ENCODE measurements at places on chromosomes 13 and 19.

GRCh38 chr13:66703597-66703996, 526.5 kb downstream of the PCDH9 start:
- H3K36me3 ChIP-seq: no peaks in the 10 kb centered on the region
- H3K4me3 ChIP-seq: no peak overlapping the region
- H3K27ac ChIP-seq: no peak overlapping the region
- no peaks in the 10 kb centered on the region for H3K27me3 ChIP-seq
- DNase-seq: no peak
- H3K4me1 ChIP-seq: no peaks in the 10 kb centered on the region

DNA sequence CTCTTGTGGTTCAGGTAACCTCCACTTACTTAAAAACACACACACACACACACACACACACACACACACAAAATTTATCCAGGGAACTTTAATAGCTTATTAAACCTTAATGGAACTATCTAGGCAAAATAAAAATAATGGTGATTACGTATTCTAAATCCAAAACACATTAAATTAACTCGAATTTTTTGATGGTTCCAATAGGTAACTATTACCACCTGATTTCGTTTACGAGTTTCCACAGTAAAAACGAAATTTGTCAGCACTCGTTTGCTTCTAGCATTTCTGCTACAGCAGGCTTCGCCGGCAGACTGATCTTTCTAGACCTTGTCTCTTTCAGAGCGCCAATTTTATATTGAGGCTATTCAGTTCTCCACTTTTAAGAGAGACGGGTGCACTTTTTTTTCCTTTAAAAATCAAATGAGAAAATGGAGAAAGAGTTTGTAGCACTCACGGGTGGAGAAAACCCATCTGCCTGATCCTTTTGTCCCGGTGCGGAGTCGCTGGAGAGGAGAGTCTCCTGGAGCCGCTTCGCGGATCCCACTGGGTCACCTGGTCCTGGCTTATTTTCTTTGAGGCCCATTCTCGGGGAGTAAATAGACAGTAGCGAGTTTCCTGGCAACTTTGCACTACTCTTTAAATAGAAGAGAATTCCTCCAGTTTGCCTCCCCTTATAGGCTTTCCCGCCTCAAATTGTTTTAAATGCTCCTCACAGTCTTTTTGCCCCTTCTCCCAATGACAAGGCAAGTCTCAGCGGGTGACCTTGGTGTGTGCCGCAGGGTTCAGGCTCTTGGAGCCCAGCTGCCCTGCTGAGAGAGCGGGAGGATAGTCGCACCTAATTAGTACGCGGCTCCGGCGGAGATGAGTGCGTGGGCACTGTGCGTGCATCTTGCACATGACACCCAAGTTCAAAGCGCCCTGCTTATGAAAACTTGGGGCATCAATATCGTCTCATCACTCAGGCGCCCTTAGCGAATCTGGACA, 117.0 kb downstream of the KCNRG start:
- H3K4me1 ChIP-seq: peaks cover 33% of the 10 kb centered on the region
- no peak overlapping the region for H3K4me3 ChIP-seq
- H3K36me3 ChIP-seq: no peaks in the 10 kb centered on the region
- no peak for DNase-seq
- H3K27me3 ChIP-seq: peaks cover 32% of the 10 kb centered on the region
- no peak overlapping the region for H3K27ac ChIP-seq

DNA sequence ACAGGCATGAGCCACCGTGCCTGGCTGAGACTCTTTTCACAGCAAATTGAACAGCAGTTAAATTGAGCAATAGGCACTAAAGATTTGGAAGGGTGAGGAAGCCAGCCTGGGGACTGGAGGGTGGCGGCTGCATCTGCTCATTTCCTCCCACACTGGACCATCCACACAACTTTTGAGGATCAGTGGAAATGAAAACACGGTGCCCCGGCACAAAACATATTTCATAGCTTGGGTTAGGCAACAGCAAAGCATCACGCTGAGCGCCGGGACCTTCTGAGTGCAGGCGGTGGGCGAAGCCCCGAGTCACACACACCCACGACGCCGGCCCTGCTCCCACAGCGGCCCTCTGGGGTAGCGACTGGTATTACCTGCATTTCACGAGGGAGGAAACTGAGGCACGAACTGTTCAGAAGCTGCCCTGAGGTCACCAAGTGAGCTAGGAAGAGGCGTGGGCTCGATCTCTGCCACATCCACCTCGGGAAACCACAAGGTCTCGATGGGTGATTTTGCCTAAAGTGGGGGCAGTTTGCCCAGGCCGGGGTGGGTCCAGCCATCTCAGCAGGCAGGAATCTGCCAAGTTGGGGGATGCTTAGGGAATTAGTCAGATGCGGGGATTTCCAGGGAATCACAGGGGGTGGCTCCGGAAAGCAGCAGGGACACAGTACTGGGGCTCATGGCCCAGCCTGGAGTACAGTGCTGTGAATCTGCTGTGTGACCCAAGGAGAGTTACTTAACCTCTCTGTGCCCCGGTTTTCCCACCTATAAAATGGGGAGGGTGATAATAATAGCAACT, 3.5 kb upstream of the SBNO2 start:
- no peaks in the 10 kb centered on the region for H3K27me3 ChIP-seq
- no peak for DNase-seq
- peak overlapping the region; percentile 23 for H3K27ac ChIP-seq
- peaks cover 12% of the 10 kb centered on the region for H3K4me1 ChIP-seq

GRCh38 chr13:79191501-79191900, 214.6 kb downstream of the RBM26 start:
- no peak overlapping the region for H3K27ac ChIP-seq
- no peaks in the 10 kb centered on the region for H3K36me3 ChIP-seq
- H3K4me1 ChIP-seq: no peaks in the 10 kb centered on the region
- DNase-seq: no peak

DNA sequence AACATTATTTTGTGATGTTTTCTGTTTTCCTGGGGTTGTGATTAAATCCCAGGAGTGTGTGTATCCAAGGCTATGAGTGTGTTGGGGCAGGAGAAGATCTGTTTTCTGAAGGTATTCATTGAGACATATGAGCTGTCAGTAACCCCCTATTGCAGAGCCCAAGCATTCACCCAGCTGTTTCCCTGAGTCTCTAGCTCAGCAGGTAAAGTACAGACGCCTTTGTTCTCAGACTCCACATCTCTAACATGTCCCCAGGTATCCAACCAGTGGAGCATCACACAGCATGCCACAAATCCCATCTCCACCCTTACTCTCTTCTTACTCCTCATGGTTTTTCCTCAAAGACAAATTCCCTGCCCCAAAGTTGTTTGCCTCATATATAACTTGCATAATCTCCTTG, 213.6 kb downstream of the PCDH20 start:
- H3K27ac ChIP-seq: no peak overlapping the region
- no peak overlapping the region for H3K4me3 ChIP-seq
- no peaks in the 10 kb centered on the region for H3K27me3 ChIP-seq
- H3K4me1 ChIP-seq: no peaks in the 10 kb centered on the region
- DNase-seq: no peak

GRCh38 chr13:108609353-108609752, 20.1 kb upstream of the MYO16 start:
- no peak overlapping the region for H3K27ac ChIP-seq
- DNase-seq: no peak
- H3K27me3 ChIP-seq: no peaks in the 10 kb centered on the region
- H3K4me1 ChIP-seq: no peaks in the 10 kb centered on the region
- H3K36me3 ChIP-seq: no peaks in the 10 kb centered on the region

GRCh38 chr19:7874076-7874896, at the start of gene PRR36:
PRR36 (minus strand) TSS chr19:7874390; CDS start chr19:7873689, 701 bp downstream.
- H3K27ac ChIP-seq: no peak within 1 kb of the TSS
- no peak within 1 kb of the TSS for H3K4me3 ChIP-seq
- H3K27me3 ChIP-seq: peaks cover 27% of the 10 kb centered on the region
- no peak for DNase-seq

DNA sequence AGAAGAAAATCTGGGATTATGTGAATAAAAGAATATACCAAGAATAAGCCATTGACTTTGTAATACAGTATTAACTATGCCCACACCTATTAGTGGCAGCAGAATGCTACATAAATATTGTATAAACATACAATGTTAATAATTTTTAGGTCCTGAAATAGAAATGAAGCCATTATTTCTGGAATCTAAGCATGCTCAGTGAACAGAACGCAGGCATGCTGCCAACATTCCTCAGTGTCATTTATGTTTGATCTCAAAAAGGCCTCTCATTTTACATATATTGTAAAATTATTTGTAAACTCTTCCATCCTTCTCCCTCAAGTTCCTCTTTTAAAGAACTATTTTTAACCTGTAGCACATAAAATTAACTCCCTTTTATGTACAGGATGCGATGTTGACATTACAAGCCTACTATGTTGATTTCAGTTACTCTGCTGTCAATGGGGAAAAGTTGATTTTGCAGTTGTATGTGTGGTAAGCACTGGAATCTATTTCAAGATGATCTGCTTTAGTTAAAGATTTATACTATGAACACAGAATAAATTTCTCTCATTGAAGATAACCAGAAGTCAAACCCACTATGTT, 118.8 kb downstream of the VWA8 start:
- no peak overlapping the region for H3K4me3 ChIP-seq
- DNase-seq: no peak
- no peaks in the 10 kb centered on the region for H3K4me1 ChIP-seq
- no peak overlapping the region for H3K27ac ChIP-seq
- H3K27me3 ChIP-seq: no peaks in the 10 kb centered on the region

- H3K36me3 ChIP-seq: no peaks in the 10 kb centered on the region
- no peak for DNase-seq
- no peaks in the 10 kb centered on the region for H3K4me1 ChIP-seq
These were observed 383.1 kb upstream of the GPC6 start for GRCh38 chr13:92843549-92843948.

- DNase-seq: no peak
- H3K4me1 ChIP-seq: peaks cover 5% of the 10 kb centered on the region
- H3K27me3 ChIP-seq: no peaks in the 10 kb centered on the region
These were observed 671 bp downstream of the MCOLN1 start for GRCh38 chr19:7522923-7523667.

DNA sequence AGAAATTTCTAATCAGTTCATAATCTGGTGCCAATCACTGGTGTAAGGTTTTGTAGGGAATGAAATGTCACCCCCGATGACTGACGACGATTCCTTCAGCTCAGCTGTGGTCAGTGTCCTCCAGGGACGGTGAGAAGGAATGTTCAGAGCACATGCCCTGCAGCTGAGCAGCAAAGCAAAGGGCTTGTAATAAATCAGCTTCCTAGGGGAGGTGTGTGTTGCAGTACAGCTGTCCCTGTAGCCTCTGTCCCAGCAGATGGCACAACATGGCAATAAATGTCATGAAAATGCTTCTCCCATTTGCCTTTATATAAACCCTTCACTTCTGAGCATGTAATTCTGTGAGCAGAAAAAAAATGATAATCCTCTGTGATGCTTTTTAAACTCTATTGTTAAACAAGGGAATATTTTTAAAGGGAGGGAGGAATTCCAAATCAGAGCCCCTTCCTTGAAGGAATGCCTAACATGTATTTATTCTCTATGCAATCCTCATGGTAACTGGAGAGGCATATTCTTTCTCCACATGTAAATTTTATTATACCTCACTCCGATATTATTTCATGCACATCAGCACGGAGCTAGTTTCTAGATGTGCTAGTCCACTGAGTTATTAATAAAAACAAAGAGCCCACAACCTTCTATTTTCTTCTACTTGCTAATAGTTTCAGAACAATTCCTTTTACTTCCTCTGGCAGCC, 102.5 kb downstream of the FAM216B start:
- H3K4me1 ChIP-seq: no peaks in the 10 kb centered on the region
- no peak for DNase-seq
- no peaks in the 10 kb centered on the region for H3K27me3 ChIP-seq
- H3K36me3 ChIP-seq: no peaks in the 10 kb centered on the region
- H3K27ac ChIP-seq: no peak overlapping the region
- H3K4me3 ChIP-seq: no peak overlapping the region

- H3K4me3 ChIP-seq: peak overlapping the region; percentile 45
- no peaks in the 10 kb centered on the region for H3K4me1 ChIP-seq
- no peaks in the 10 kb centered on the region for H3K27me3 ChIP-seq
- H3K27ac ChIP-seq: no peak overlapping the region
These were observed 1.0 kb downstream of the SCN1B start for GRCh38 chr19:35031072-35031881.

DNA sequence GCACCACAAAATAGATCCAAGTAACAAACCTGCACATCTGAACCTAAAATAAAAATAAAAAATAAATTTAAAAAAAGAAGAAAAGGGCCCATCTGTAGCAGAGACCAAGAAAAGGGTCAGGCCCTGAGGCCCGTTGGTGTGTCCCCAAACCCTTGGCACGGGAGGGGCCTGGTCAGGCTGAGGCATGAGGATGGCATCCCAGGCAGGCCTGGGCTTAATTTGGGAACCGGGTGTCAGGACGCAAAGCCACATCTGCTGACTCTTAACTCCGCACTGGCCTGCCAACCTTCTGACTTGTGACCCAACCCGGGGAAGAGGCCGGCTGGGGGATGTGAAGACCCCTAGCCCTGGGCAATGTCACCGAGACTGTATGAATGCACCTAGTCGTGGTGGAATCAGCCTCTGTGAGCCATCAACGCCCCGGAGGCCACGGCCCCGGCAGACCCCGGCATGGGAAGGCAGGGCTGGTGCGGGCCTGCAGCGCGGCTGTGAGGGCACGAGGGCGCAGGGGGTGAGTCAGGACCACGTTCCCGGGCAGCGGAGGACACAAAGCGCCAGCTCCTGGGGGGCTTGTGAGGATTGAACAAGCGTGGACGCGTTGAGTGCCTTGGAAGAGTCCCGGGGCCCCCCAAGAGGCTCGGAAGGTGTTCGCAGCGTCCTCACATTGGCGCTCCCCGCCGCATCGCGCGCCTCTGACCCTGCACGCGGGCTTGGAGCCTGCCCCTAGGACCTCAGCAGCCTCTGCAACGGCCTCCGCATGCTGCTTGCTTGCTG, 38.2 kb downstream of the ATP12A start:
- no peaks in the 10 kb centered on the region for H3K36me3 ChIP-seq
- no peak for DNase-seq
- H3K27me3 ChIP-seq: no peaks in the 10 kb centered on the region
- no peak overlapping the region for H3K4me3 ChIP-seq
- no peaks in the 10 kb centered on the region for H3K4me1 ChIP-seq

DNA sequence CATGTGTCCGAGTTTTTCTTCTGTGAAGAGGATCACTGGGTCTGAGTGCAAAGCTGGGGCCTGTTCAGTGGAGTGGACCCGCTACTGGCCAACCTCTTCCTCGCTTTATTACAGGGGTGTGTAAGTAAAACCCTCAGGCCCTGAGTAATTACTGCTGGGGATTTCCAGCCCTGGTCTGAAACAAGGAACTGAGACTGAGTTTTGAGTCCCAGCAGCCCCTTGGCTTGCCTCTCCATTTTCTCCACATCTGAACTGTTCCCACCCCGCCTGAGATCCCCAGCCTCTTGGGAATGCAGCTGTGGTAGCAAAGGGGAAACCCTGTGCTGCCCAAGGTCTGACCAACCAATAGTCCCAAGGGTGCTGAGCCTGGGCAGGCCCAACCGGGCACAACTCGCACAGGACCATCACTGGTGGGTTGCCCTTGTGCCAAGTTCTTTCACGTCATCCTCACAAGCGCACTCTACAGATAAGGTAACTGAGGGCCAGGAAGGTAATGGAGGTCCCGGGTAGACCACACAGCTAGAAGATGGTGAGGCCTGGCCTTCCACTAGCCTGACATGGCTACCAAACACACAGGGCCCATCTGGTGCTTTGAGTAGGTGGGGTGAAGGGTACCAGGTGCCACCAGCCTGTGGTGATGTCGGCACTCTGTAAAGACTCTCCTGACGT, 13.7 kb upstream of the SLC35E1 start:
- peak overlapping the region; percentile 91 for H3K27ac ChIP-seq
- H3K36me3 ChIP-seq: no peaks in the 10 kb centered on the region
- H3K4me1 ChIP-seq: peaks cover 61% of the 10 kb centered on the region
- DNase-seq: no peak
- no peaks in the 10 kb centered on the region for H3K27me3 ChIP-seq

Data from Peyer's patch (tissue), 4 donors.